ENCODE measurements at places on chromosomes 11 and 22.

GRCh38 chr11:27158456-27159334, 118.1 kb downstream of the BBOX1 start:
- no peak for DNase-seq

DNA sequence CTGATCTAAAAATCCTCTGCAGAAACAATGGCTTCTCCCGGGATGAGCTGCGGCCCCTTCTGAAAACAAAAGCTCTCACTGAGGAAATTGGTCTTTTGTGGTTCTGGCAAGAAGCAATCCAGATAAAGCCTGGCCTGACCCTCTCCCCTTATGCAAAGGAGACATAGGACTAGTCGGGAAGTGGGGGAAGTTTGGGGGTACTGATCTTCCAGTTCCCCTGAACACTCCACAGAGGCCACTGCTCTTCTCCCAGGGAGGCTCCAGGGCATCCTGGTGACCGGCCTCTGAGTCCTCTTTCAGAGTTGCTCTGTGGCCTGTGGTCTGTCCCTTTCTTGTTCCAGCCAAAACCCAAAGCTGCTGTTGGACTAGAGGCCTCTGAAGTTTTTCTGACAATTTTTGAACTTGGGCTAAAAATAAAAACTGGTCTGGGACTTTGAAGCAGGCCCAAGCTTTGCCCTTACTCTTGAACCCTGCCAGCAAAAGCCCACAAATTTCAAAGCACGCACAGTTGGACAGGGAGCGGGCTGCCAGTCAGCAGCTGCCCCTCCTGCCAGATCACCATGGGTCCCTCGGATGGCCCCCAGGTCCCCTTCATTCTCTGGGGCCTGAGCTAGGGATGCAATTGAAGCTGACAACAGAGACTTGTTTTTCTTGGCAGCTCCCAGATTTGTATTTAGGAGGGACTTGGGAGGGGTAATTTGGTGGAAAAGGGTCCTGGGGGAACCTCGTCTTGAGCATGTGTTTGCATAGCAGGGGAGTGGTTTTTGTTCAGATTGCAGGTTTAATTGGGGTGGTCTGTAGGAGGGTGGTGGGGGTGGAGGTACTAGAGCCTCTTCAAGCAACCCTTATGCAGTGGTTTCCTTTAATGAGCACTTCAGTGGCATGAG, 381.6 kb upstream of the CADM1 start:
- DNase-seq = no peak

GRCh38 chr11:44224867-44225501, 85.0 kb downstream of the ALX4 start:
- no peak for DNase-seq

- DNase-seq = no peak
Observed at GRCh38 chr11:75783416-75784084, 15.0 kb downstream of the DGAT2 start.

- DNase-seq = no peak
Observed at GRCh38 chr22:44592126-44592823, 94.2 kb upstream of the RTL6 start.

DNA sequence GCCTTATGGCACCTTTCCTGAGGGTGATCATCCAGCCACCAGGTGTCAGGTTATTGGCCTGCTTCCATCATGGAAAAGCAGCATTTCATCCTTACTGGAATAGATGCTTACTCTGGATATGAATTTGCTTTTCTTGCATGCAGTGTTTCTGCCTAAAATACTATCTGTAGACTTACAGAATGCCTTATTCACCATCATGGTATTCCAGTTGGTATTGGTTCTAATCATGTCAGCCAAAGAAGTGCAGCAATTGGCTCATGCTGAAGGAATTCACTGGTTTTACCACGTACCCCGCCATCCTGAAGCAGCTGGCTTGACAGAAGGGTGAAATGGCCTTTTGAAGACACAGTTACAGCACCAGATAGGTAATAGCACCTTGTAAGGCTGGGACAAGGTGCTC, 194.2 kb downstream of the AASDHPPT start:
- no peak for DNase-seq

GRCh38 chr11:37223962-37224361, 625.9 kb upstream of the RAG2 start:
- DNase-seq = no peak

GRCh38 chr11:73374151-73374550, 2.0 kb upstream of the RELT start:
- no peak for DNase-seq

DNA sequence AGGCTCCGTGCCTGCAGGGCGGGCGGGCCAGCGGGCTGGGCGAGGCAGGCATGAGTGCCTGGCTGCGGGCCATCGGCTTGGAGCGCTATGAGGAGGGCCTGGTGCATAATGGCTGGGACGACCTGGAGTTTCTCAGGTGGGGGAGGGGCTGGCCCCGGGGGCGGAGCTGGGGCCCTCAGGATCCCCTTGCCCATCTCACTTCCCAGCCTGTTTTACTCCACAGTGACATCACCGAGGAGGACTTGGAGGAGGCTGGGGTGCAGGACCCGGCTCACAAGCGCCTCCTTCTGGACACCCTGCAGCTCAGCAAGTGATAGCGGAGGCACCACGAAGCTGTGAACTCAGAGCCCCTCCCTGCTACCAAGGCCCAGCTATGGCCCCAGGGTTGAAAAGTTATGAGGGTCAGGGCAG, 5.9 kb downstream of the PHOX2A start:
- peak; percentile 25 for DNase-seq

DNA sequence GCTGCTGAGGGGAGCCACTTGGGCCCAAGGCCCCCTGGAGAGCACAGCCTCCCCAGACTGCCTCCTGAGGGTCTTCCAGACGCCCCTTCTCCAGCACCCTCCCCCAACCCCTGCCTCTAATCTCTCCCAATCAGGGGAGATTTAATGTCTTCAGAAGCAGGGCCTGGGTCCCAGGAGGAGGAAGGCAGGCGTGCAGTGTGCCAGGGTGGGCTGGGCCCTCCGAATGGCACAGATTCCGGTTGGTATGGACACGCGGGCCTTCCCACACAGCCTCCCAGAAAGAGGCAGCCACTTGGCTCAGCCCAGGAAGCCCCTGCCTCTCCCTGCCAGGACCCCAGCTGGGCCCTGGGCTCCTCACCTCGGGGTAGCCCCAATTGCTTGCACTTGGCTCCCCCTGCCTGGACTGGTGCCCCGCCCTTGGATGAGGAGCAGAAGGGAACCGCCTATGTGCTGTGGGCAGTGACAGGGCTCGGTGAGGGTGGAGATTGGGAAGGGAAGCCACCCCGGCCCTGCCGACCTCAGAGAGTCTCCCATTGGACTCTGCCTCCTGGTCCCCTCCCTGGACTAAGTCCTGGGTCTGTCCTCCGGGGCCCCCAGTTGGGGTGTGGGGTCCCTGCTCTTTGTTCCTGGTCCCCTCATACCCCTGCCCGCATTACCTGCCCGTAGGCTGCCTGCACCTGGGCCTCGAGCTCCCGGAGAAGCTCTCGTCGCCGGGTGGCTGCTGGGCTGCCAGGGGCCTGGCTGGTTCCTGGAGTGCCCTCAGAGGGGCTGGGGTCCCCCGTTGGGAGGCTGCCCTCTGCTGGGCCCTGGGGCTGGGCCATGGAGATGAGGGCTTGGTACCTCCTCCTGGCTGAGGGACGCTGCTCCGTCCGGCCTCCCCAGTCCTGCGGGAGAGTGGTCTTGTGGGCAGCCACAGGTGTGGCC, 572 bp upstream of the CABP2 start:
- DNase-seq = no peak

DNA sequence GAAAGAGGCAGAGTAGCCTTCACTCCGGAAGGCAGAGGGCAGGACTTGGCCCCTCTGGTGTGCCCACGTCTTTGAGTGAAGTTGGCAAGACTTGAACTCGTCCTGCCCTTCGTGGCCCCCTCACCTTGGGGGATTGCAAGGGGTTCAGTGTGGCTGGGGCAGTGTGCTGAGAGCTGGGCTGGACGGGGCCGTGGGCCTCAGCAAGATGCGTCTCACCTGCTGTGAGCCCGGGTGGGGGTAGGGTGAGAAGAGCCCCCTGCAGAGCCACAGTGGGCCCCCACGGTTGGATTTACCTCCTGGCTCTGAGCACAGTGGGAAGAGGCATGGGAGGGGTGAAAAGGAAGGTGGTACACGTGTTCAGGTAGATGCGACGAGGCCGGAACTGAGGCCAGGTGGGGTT, 81.4 kb upstream of the ATXN10 start:
- DNase-seq = no peak

DNA sequence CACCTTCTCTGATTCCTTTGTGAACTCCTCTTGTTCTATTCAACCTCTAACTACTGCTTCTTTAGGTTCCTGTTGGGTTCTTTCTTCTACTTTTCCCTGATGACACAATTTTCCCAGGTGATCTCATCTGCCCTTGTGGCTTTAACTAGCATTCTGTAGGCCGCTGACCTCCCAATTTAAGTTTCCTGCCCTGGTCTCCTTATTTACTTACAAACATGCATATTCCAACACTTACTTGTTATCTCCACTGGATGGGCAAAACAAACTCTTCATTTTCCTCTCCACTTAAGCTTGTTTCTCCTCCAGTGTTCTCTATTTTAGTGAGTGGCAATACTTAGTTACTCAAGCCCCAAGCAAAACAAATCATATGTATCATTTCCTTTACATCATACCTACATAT, 734.5 kb downstream of the METTL15 start:
- DNase-seq = no peak

GRCh38 chr11:20097319-20098221, 62.7 kb downstream of the DBX1 start:
- no peak for DNase-seq

- DNase-seq = no peak
Observed at GRCh38 chr11:123702139-123702538, 39.3 kb downstream of the ZNF202 start.

DNA sequence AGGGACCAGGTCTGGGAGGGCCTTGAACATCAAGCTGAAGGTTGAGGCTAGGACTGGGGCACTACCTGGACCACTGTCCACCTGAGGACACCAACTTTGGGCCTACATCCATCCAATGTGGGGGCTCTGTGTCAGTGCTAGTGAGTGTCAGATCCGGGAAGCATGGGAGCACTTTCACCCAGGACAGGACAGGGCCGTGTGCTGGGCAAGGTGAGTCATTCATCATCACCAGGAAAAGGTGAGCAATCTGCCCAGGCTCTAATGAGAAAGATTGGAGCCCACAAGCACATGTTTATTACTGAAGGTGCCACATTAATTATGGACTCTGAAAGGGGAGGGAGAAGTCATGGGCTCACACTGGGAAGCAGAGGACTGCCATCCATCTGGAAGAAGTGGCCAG, 39.7 kb upstream of the DRD2 start:
- DNase-seq = no peak

GRCh38 chr22:22763512-22763911, 119.1 kb downstream of the GGTLC2 start:
- DNase-seq = no peak

GRCh38 chr11:3165916-3166267, 782 bp upstream of the OSBPL5 start:
- no peak for DNase-seq

GRCh38 chr11:115642660-115643059, 138.4 kb upstream of the CADM1 start:
- DNase-seq = no peak

GRCh38 chr22:41870786-41871185, 37.9 kb downstream of the SREBF2 start:
- DNase-seq = no peak

DNA sequence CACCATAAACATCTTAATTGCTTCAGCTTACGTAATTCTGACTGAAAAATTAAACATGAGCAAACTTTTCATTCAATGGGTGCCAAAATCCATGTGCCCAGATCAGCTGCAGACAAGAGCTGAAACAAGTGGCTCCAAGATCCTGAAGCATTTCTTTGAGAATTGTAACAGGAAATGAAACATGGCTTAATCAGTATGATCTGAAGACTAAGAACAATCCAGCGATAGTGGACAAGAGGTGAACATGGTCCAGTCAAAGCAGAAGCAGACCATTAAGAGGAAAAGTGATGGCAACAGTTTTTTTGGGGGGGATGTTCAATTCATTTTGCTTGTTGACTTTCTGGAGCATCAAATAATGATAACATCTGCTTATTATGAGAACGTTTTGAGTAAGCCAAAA, 1964.5 kb upstream of the RAG2 start:
- DNase-seq = no peak

GRCh38 chr11:78253797-78254196, 65.1 kb downstream of the USP35 start:
- DNase-seq = no peak

- no peak for DNase-seq
Observed at GRCh38 chr11:44945666-44946065, 5.0 kb downstream of the TP53I11 start.

GRCh38 chr11:71355281-71355680, 92.9 kb downstream of the DHCR7 start:
- no peak for DNase-seq

- DNase-seq = no peak
Observed at GRCh38 chr11:113249786-113250185, 64.6 kb upstream of the TTC12 start.

DNA sequence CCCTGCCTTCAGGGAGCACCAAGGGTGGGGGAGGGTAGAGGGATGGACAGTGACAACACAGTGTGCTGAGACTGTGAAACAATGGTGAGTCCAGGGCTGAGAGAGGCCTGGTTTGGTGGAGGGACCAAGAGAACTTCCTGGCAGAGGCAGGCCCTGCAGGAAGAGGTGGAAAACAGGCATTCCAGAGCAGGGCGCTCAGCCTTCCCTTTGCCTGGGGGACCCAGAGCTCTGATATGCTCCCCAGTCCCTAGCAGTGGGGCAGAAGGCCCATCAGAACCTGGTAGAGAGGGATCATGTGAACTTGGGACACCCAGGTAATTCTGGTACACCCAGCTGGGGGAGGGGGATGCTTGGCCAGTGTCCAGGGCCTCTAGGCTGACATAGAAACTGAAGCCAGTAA, 17.2 kb upstream of the UVRAG start:
- no peak for DNase-seq

DNA sequence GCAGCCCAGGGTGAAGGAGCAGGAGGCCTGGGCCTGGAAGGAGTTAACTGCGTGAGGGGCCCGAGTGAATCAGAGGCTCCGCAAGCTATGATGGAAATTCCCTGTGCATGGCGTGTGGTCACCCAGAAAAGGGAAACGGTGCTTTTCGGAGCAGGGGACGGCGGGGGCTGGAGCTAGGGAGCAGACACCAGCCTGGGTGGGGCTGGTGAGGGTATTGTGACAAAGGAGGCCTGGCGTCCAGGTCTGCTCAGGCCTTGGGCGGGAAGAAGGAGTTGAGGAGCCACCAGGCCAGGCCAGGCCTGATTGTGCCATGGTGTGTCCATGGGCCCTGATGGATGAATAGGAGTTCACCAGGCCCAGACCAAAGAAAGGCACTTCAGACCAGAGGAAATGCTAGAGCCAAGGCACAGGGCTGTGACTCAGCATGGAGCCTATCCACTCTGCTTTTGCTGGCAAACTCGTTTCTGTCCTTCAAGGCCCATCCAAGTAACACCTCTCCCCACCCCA, 12.8 kb upstream of the SPI1 start:
- DNase-seq = no peak

DNA sequence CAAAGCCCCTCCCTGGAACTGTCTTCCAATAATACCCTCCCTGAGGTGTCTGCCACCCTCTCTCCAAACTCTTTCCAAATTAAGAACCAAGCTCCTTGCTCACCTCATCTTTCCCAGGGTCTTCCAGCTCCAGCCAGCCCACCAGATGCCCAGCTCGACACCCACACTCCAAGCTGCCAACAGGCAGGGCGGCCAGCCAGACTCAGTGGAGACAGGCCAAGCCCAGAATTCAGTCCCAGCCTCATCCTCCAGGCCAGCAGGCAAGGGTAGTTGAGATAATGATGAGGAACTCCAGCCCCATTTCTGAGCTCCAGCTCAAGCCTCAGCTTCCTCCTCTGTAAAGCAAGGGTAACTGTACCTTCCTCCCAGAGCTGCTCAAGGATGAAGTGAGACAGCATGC, 132.9 kb downstream of the CHST1 start:
- DNase-seq = no peak

- DNase-seq = no peak
Observed at GRCh38 chr22:44648821-44649565, 53.0 kb upstream of the PRR5 start.

Data from activated gamma-delta T cell treated with Interleukin-2 at 50 U/mL for 16 hours (primary cell).